Panc1 (cell line): ENCODE measurements at places on chromosomes 12 and 14. TPM values are rescaled to one million over a fixed set of nuclear protein-coding genes. Genes with fewer than 3 reads are reported as not detected.

SLC2A14 gene
- not detected for total RNA-seq

JDP2 gene
- total RNA-seq: 17.5 TPM

CEBPE gene
- not detected for total RNA-seq

NGB gene
- total RNA-seq: not detected

MAP1LC3B2 gene
- total RNA-seq: 1.9 TPM

GALNT16 gene
- 0.72 TPM for total RNA-seq

PPFIA2 gene
- total RNA-seq: not detected

ATXN3 gene
- 14.6 TPM for total RNA-seq

ADSS1 gene
- 9.4 TPM for total RNA-seq

PNN gene
- 55.4 TPM for total RNA-seq

TMTC1 gene
- 0.28 TPM for total RNA-seq

ZC2HC1C gene
- 5.2 TPM for total RNA-seq
